ENCODE measurements at places on chromosomes 2 and 18.

GRCh38 chr2:240898108-240898730 lies 2.3 kb upstream of the MAB21L4 start:
- no peak for DNase-seq

DNA sequence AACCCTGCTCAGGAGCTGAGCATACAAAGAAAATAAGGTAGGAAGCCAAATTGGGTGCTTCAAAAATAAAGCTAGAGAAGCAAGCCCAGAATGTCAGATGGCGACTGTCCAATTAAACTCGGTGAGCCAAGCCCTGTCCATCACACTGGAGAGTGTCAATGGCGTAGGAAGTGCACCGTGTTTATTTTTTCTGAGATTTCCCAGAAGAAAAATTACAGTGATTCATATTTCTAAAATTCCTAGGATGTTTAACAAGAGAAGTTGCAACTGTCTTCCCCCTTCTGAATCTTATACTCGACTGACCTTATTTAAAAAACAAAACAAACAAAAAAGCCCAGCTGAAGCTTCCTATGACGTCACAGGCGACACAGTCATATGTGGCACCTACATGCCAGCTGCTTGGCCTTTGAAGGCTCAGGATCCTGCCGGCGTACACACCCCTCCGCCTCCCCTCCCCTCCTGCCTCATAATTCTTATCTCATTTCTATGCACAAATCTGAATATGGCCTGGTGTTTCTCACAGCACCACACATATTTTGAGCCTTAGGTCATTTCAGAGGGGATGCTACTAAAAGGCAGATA lies 60.8 kb downstream of the MBP start:
- no peak for DNase-seq

DNA sequence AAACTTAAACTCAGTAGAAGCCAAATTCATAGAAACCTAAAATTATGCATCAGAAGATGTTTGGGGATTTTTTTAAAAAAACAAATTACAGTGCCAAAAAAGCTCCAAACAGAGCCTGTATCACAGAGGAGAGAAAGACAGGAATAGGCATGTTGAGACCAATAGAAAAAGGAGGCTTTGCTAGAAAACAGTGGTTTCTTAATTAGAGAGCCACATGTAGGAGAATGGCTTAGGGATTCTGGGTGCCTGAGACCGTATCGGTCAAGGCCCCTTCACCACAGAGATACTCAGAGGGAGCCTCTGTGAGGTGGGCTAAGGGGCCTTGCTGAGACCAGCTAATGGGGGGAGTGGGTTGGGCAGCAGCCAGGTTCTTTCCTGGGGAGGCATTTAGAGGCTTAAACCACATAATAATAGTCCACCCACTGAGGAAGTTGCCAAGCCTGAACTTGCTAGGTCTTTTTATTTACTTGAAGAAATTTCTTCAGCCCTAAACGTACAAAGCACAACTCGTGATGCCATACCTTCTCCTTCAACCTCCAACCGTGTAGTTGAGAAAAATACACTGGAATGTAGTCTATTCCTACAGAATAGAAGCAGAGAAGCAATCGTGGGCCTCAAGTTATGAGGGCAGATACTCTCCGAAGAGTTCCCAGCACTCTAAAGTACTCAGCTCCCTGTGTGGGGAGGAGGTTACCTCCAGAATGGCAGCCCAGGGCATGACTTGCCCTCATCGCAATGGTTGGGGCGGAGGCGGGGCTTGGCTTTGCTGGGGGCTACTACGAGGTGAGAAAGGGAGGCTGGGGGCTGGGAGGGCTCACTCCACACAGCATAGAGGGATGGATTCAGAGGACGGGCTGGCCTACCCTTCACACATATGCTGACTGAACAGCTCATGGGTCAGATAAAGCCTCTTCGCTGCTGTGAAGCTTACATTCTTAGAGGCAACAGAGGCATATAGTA lies 237.9 kb downstream of the TPGS2 start:
- DNase-seq = no peak

DNA sequence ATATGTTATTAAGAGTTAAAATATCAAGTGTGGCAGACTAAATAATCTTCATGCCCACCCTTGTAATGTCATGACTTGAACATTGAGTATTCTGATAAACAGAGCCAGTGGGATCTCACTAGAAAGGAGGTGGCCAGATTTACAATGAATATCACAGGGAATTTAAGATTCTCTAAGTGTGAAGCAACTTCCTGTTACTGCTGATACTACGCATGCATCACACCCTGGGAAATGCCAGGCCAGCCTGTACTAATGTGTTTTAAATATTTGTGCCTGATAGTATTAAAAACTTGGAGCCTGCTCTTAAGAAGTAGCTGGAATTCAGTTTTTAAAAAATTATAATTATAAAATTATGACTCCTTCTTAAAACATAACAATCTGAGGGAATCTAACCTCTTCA lies 148.3 kb downstream of the LAMA3 start:
- no peak for DNase-seq

GRCh38 chr2:172460780-172461201 lies 33.4 kb downstream of the ITGA6 start:
- DNase-seq = no peak

GRCh38 chr2:70767079-70767698 lies 811 bp downstream of the ADD2 start:
- peak; percentile 4 for DNase-seq

DNA sequence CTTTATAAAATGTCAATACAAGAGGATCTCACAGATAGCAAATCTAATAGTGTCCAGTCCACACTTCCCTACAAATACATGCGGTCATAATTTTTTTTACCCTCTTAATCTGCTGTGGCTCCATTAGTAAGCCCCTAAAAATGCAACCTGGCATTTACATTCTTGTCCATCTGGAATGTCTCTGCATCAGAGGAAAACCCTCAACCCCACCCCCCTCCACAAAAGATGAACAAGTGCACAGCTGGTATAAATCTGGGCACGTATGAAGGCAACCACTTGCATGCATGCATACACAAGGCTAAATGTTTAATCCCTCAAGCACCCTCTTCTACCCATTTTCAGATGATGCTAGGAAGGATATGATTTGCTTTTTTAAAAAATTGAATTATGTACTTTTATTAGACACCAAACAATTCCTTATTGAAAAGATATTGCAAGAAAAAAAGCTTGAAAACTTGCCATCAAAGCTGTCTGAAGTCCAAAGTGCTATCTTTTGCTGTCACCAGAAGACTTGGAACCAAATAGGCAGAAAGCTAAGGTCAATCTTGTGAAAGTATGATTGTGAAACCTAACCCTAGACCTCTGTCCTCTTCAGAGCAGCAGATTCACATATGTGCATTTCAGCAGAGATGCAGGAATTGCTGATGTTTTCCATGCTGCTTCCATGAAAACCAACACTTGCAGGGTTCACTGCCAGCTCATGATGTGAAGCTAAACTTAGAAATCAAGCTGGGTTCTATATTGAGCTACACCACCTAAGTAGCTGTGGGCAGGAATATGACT lies 39.0 kb downstream of the IRS1 start:
- no peak for DNase-seq

Measured in stimulated activated CD4-positive, alpha-beta T cell treated with anti-CD3 and anti-CD28 coated beads, TNF-alpha, amount 100 ng/mL, for 1 hour (primary cell).